ENCODE measurements at places on chromosomes 4 and X.
A peak's percentile ranks its signal among the peaks of the same experiment; 100 is the strongest.

- no peaks in the 10 kb centered on the region for H3K4me1 ChIP-seq
- DNase-seq = no peak
- H3K27me3 ChIP-seq = peaks cover under 1% of the 10 kb centered on the region
- H3K27ac ChIP-seq = no peak overlapping the region
These were observed 31.1 kb downstream of the MAML3 start for GRCh38 chr4:140122891-140123290.

GRCh38 chr4:55359397-55359916 is 13.4 kb downstream of the SRD5A3 start:
- H3K27ac ChIP-seq = peak overlapping the region; percentile 72
- H3K27me3 ChIP-seq = no peaks in the 10 kb centered on the region
- DNase-seq = no peak
- H3K4me1 ChIP-seq = peaks cover 44% of the 10 kb centered on the region
- H3K4me3 ChIP-seq = peak overlapping the region; percentile 69
- peaks cover under 1% of the 10 kb centered on the region for H3K36me3 ChIP-seq

DNA sequence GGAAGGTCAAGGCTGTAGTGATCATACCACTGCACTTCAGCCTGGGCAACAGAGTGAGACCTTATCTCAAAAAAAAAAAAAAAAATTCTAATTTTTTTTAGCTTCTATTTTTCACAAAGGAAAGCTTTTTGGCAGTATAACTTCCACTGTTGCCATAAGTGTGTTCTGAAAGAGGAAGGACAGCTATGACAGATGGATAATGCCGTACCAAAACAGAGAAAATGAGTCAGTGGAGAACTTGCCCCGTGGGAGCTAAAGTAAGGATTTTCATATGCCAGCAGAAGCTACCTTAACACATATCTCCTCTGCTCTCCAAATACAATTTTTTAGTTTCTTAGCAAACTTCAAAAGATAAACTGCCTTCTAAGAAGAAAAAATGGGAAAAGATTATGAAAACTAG is 43.7 kb downstream of the RPS3A start:
- H3K4me1 ChIP-seq = no peaks in the 10 kb centered on the region
- no peak overlapping the region for H3K27ac ChIP-seq

- no peak within 1 kb of the TSS for H3K27ac ChIP-seq
- H3K4me3 ChIP-seq = no peak within 1 kb of the TSS
- H3K27me3 ChIP-seq = peaks cover 14% of the 10 kb centered on the region
- no peaks in the 10 kb centered on the region for H3K4me1 ChIP-seq
- no peak for DNase-seq
These were observed at the start of gene NALF2 for GRCh38 chrX:69503782-69504625. Gene NALF2 (plus strand): TSS chrX:69504326. CDS start chrX:69505283, 957 bp downstream.

DNA sequence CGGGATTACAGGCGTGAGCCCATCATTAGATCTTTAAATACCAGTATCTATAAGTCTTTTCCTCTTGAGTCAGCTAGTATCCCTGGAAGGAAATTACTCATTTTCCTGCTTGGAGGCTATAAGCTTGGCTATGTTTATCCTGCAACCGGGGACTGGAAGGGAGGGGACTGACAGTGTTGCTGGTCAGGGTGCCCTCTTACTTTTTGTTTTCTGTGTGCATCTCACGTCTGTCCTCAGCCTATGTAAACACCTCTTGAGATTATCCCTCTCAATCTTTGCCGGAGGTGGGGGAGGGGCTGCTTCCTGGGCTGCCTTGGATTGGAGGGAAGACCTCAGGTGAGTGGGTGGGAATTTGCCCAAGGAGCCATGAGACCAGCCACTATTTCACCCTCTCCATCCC is 37.0 kb downstream of the HTT start:
- H3K4me3 ChIP-seq = peak overlapping the region; percentile 61
- H3K27me3 ChIP-seq = peaks cover 2% of the 10 kb centered on the region
- H3K27ac ChIP-seq = peak overlapping the region; percentile 84

GRCh38 chr4:174554231-174554728 is 32.0 kb upstream of the HPGD start:
- H3K4me3 ChIP-seq = no peak overlapping the region
- H3K27me3 ChIP-seq = no peaks in the 10 kb centered on the region
- no peak overlapping the region for H3K27ac ChIP-seq
- H3K36me3 ChIP-seq = no peaks in the 10 kb centered on the region
- H3K4me1 ChIP-seq = no peaks in the 10 kb centered on the region

All from HFFc6 (cell line).